Activated CD4-positive, alpha-beta T cell treated with anti-CD3 and anti-CD28 coated beads for 24 hours (primary cell): ENCODE measurements at places on chromosomes 3 and 15.

GRCh38 chr3:150737874-150738679, 24.9 kb downstream of the SIAH2 start:
- no peak for DNase-seq

DNA sequence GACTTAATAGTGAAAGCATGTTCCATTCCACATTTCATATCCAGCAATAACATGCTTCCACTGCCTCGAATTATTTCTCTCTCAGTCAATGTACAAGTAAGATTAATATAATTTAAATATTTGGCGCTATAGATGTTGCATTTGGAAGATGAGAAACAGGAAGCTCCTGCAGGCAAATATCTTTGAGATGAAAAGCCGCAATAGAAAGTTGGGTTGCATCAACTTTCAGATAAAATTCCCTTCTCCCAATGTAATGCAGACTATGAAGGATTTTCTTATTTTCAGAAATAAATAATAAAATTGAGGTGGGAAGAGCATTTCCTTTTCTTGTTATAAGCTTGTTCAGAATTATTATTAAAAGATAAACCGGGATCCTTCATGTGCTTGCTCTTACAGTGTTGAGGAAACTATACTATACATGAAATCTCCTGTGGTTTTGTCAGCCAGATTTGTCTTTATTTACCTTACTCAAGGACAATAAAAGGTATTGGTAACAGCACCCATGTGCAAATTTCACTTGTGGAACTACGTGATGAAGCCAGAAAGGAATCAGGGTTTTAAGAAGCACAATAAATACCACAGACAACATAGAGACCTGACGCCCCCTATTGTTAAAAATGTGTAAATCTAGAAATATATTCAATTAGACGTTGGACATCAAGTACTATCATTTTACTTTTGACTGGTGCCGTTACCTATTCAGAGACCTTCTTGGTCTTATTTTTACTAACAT, 307.0 kb downstream of the ARPP21 start:
- DNase-seq = no peak

- no peak for DNase-seq
Measured at GRCh38 chr3:110881069-110881468, 190.5 kb upstream of the NECTIN3 start.

DNA sequence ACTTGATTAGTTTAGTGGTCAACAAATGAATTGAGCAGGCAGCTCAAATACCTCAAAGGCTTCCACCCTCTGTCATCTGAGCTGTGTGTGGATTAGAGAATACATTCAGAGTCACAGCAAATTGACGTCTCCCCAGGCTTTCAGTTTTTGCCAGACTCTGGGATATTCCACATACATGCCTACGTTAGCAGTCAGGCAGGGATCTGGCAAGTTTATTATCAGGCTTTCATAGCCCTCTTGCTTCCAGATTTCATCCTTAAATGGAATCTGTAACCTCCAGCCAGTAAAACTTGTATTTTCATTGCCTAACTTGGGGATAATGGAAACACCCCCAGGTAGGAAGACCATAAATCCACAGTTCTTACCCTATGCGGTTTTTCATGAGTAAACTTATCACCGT, 115.9 kb downstream of the RASA2 start:
- DNase-seq = no peak

DNA sequence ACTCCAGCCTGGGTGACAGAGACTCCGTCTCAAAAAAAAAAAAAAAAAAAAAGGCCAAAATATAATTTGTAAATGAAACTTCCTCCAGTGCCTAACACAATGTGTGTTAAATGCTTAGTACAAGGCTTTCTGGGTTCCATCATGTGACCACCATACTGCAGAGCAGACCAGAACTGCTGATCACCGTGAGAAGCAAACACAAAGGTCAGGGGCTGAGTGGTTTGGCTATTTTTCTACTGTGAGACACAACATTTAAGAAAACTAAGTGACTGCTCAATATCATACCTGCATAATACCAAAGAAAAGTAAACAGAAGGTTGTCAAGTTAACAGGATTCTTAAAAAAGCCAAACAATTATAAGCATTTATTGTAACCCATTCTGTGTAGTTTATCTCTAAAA, 13.2 kb downstream of the ABCC5 start:
- no peak for DNase-seq

GRCh38 chr15:65902373-65902772, 33.1 kb downstream of the RAB11A start:
- no peak for DNase-seq

GRCh38 chr3:145089337-145089736, 1071.6 kb downstream of the PLOD2 start:
- no peak for DNase-seq

DNA sequence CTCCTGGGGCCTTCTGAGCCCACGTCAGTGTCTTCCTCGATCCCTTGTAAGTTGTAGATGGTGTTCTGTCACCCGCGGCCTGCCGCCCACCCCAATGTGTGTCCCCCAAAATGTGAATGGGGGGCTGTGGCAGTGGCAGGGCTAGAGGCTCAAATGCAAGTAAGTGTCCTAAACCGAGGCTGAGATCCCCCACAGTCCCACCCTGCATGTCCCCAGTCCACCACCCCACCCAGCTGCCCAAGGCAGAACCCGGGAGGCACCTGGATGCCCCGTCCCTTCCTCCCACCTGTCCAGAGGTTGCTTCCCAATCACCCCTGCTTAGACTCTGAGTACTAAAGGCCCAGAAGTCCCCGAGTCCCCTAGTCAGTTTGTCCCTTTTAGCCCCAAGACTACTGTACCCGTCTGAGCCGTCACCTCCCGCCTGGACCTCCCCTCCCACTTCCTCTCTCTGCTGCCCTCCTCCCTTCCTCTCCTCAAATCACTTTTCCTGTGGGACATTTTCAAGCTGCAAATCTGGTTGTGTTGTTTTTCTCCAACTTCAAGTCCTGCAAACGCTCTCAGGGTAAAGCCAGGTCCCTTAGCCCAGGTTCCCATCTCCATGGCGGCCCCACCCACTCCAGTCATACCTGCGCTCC, 11.8 kb upstream of the PLXND1 start:
- no peak for DNase-seq

DNA sequence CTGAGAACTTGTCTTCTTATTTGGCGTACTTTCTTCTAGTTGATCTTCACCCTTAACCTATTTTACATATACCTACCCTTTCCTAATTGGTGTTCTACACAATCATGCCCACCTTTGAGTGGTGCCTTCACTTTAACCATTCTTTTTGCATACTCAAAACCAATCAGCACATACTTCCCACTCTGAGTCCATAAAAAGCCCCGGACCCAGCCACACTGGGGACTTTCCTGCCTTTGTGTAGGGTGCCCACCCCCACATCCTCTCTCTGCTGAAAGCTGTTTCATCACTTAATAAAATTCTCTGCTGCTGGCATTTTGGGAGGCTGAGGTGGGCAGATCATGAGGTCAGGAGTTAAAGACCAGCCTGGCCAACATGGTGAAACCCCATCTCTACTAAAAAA, 15.9 kb upstream of the CHST2 start:
- no peak for DNase-seq

GRCh38 chr3:186946756-186947375, 16.5 kb downstream of the ST6GAL1 start:
- DNase-seq = no peak

DNA sequence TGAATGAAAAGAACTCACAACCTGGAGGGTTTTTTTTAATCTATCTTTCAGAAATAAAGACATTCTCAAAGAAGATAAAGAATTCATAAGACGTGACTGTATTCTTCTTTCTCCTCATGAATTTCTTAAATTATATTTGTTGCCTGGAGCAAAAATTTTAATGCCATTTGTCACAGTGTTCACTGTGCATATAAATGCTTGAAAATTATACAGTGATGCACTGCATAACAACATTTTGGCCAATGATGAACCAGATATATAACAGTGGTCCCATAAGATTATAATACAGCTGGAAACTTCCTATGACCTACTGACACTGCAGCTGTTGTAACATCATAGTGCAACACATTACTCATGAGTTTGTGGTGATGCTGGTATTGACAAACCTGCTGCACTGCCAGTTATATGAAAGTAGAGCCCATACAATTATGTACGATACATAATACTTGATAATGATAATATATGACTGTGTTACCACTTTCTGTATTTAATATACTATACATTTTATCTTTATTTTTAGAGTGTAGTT, 67.3 kb downstream of the P2RY1 start:
- no peak for DNase-seq

DNA sequence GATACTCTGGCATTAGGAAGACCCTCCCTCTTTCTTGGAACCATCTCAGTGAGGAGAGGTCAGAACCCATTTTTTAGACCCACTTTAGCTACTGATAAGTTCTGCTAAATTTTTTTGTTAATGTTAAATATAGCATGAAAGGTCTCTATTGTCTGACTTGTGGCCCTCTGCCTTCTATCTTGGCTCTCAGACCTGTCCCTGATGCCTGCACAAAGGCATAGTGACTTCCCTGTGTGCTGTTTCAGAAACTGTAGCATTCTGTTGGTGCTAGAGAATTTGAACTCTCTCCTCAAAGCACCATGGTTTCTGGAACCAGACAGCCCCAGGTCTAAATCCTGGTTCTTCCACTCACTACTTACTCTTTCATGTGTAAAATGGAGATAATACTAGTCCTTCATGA, 15.4 kb downstream of the MAPKBP1 start:
- DNase-seq = no peak
